ENCODE measurements at places on chromosomes 5 and 9. TPM values are rescaled to one million over a fixed set of nuclear protein-coding genes. Genes with fewer than 3 reads are reported as not detected.

Gene TAS2R1
- not detected for total RNA-seq

Gene SLC27A6
- total RNA-seq: 0.03 TPM

Gene WHRN
- 7.8 TPM for total RNA-seq

Gene XRCC4
- 9.2 TPM for total RNA-seq

Gene DCP2
- 9.8 TPM for total RNA-seq

Gene FOXD4L4
- total RNA-seq: 0.13 TPM

Gene PCDHA9
- total RNA-seq: not detected

Gene WDR38
- total RNA-seq: 0.14 TPM

Gene ZFP2
- total RNA-seq: not detected

Gene ISL1
- not detected for total RNA-seq

Gene SPATA31C1
- total RNA-seq: not detected

Gene CTXN3
- total RNA-seq: not detected

Gene PLPP6
- total RNA-seq: 10.9 TPM

Gene PCDHB3
- 0.02 TPM for total RNA-seq

Gene PCDHB12
- not detected for total RNA-seq

Gene PCDHGC4
- total RNA-seq: not detected

Gene CNTLN
- total RNA-seq: 4.3 TPM

Gene PCDHGB1
- 1.9 TPM for total RNA-seq

Gene CBY3
- total RNA-seq: not detected

Gene RXFP3
- not detected for total RNA-seq

Gene IFNA13
- not detected for total RNA-seq

Gene SDHA
- total RNA-seq: 119 TPM

Gene BAG1
- total RNA-seq: 127 TPM
